ENCODE measurements at places on chromosomes 7 and 10. TPM values are rescaled to one million over a fixed set of nuclear protein-coding genes. Genes with fewer than 3 reads are reported as not detected.

The THSD7A gene
- total RNA-seq, result 1.3 TPM

The LIPJ gene
- total RNA-seq, result not detected

The ZNF365 gene
- total RNA-seq, result 0.92 TPM

The UPK3B gene
- total RNA-seq, result 20.7 TPM

The CNPY1 gene
- total RNA-seq, result not detected

The PITX3 gene
- 0.27 TPM for total RNA-seq

The LGI1 gene
- total RNA-seq, result not detected

The DUS4L gene
- 11.2 TPM for total RNA-seq

The GATA3 gene
- total RNA-seq, result 4.0 TPM

The BRAF gene
- 4.9 TPM for total RNA-seq

The ANK3 gene
- 0.66 TPM for total RNA-seq

The ARHGAP21 gene
- 59.3 TPM for total RNA-seq

The MACROH2A2 gene
- total RNA-seq, result 28.7 TPM

The OR2A1 gene
- total RNA-seq, result not detected

The LEP gene
- total RNA-seq, result not detected

The PROSER2 gene
- total RNA-seq, result 31.5 TPM

The LIPN gene
- total RNA-seq, result not detected

Measured in A549 treated with RU486 at 1 μM for 4 hours (cell line).